Fibroblast of lung (primary cell): ENCODE measurements at places on chromosomes 1 and 21.
A peak's percentile ranks its signal among the peaks of the same experiment; 100 is the strongest.

DNA sequence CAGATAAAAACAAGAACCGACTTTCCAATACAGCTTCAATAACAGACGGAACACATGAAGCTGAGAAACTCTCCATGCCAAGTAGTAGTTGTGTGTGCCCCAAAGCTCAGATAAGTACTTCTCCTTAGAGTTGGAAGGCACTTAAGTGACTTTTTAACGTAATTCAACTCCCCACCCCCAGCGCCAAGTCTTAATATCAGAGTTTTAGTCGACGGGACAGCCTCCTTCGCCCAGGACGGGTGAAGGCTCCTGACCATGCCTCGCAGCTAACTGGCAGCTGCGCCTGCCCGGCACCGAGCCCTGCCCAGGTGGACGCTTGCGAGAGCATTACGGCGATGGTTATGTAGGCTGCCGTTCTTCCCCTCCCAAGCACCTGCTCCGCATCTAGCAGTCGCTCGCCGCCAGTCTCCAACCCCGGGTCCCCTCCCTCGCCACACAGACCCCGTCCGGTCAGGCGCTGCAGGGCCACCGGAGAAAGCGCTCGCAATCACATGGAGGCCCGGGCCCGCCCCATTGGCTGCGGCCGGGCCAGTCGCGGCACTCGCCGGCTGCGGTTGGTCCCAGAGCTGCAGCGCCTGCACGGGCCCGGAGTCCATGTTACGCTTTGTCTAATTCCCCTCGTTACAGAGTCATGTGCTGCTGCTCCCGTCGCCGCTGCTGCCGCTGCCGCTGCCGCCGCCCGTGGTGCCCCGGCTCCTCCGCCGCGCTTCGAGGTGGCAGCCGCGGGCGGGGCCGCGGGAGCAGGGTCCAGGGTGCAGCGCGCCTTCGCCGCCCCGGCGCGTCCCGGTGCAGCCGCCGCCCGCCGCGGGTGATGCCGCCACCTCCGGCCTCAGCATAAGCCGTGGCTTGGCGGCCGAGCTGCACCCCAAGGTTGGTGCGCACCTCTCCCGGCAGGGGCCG lies at the start of gene LRRC8D:
TSS of gene LRRC8D (plus strand) at position 611 of the 900 bp plus-strand sequence. CDS start 112,037 bp downstream, outside the sequence.
- peak; percentile 79 for DNase-seq

DNA sequence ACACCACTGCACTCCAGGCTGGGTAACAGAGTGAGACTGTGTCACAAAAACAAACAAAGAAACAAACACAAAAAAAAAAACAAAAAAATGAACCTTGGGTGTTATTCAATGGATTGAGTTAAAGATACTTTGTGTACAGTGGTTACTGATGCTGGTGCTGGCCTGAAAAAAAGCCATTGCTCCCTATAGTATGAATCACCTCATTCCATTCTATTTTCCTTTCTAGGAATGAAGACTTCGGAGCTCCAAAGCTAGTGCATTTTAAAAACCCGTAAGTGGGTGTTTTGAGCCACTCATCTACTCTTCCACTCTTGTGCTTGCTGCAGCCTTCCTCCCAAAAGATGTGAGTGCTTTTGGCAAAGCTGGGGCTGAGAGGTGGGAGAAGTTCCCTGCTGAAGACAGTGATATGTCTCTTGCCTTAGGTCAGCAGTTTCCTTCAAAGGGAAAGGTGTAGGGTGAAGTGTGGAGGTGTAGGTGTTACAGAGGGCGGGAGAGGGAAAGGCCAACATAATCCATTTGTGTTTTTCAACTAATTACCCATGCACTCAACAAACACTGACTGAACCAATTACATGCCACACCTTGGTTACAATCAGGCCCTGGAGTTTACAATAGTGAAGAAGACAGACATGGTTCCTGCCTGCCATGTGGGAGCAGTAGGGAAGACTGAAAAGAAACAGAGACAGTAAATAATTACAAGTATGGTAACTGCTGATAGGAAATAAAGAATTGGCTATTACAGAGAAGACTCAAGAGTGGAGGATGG lies 55.0 kb upstream of the SERBP1 start:
- no peak for DNase-seq

DNA sequence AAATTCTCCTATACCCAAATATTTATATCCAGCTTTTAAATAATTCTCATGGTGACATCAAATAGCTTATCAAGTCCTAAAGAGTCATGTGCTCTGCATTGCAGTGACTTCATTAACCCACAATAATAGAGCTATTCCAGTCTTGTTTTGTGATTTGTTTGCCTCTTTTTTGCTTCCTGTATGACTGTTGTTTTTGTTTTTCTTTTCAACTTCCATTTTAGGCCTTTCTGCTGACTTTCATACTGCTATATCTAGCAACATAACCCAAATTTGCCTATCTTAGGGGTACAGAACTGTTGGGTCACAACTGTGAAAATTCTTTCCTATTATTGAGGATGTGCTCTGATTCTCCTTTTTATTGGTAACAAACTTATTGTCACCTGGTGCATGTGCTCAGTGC lies 30.3 kb downstream of the SPATA17 start:
- DNase-seq: no peak

- no peak for DNase-seq
These were observed 235.3 kb upstream of the ESRRG start for GRCh38 chr1:216958569-216958968.

DNA sequence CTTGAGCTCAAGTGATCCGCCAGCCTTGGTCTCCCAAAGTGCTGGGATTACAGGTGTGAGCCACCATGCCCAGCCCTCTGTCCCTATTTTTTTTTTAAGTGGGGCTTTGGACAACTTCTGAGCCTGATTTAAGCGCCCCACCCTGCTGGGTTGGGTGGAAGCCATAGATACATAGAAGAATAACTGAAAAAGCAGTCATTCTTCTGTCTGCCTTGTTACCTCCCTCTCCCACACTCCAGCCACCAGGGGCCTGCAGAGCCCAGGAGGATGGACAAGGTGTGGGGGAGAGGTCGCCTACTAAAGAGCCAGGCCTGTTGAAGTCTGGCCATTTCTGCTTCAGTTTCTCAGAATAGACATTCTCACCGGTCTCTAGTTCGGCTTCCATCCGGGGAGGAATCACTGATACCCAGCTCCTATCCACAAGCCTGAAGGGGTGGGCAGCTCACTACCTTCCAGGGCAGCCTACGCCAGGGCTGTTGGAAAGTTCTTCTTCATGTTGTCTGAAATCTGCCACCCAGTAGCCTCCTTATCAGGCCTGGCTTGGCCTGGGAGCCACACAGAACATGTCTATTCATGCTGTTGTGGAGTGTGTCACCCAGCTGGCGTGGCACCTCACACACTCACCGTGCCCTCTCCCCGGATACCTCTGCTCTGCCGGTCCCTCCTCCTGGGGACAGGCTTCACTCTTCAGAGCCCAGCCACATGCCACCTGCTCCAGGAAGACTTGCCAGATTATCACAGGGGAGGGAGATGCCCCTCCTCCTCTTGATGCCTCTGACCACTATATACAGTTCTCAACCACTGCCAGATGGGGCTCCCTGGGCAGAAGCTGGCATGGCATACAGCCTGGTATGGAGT lies 27.7 kb downstream of the KNCN start:
- DNase-seq: no peak

DNA sequence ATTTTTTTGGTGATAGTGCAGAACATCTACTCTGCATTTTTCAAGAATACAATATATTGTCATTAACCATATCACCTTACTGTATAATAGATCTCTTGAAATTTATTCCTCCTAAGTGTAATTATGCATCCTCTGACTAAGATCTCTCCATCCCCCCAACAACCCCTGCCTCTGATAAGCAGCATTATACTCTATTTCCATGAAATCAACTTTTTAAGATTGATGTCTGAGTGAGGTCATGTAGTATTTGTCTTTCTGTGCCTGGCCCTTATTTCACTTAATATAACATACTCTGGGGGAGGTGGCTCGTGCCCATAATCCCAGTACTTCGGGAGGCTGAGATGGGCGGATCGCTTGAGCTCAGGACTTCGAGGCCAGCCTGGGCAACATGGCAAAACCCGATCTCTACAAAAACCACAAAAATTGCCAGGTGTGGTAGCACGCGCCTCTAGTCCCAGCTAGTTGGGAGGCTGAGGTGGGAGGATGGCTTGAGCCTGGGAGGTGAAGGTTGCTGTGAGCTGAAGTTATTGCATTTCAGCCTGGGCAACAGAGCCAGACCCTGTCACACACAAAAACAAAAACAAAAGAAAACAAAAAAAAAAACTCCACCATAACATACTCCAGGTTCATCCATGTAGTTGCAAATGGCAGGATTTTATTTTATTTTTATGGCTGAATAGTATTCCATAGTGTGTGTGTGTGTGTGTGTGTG lies 5.7 kb downstream of the ACOT11 start:
- DNase-seq: no peak

- DNase-seq: no peak
These were observed 45.2 kb downstream of the COQ8A start for GRCh38 chr1:226985239-226985838.

GRCh38 chr1:33272509-33272908 lies 16.2 kb downstream of the ZNF362 start:
- no peak for DNase-seq

DNA sequence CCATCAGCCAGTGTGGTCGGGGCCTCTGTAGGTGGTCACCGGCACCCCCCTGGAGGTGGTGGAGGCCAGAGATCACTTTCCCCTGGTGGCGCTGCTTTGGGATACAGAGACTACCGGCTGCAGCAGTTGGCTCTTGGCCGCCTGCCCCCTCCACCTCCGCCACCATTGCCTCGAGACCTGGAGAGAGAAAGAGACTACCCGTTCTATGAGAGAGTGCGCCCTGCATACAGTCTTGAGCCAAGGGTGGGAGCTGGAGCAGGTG lies 961 bp downstream of the RBM15 start:
- DNase-seq: no peak

DNA sequence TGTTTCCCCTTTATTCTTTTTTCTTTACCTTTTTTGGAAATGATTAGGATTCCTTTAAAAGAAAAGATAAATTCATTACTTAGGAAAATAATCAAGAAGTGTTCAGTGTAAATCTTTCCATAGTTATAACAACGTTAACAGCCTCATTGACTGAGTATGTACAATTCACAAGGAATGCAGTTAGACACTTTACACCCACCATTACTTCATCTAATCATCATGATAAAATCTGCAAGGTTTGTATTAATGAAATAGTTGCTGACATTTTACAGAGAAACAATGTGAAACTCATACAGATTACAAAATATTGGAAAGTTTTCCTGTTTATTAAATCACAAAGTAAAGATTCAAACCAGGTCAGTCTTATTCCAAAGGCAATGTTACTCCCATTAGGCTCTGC lies 59.3 kb upstream of the NEGR1 start:
- DNase-seq: no peak

- DNase-seq: no peak
These were observed 304.8 kb downstream of the PTPRC start for GRCh38 chr1:198943484-198944187.

- DNase-seq: no peak
These were observed 106.3 kb upstream of the LBR start for GRCh38 chr1:225534135-225534534.

- DNase-seq: no peak
These were observed 8.7 kb downstream of the FAM3B start for GRCh38 chr21:41325138-41325912.

DNA sequence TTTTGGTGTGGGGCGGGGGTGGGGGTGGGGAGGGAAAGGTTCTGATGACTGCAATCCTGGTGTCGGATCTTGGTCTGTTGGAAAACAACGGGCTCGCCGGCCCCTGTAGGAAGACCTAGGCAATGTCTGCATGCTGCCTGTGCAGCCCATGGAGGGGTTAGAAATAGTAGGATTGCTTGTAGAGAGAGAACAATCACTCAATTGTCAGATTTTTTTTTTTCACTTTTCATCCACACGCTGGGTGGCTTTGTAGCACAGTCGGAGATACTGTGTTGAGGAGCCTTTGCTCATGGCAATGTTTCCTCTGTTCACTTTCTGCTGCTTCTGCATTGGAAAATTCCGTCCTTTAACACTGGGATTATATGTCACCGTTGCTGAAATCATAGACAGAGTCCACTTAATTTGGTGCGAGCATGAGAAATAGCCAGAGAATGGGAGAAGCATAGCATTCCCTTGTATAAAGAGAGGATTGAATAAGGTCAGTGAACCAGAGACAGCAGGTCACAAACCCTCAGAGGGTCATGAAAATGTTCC lies 107.5 kb downstream of the MRPS6 start:
- no peak for DNase-seq

DNA sequence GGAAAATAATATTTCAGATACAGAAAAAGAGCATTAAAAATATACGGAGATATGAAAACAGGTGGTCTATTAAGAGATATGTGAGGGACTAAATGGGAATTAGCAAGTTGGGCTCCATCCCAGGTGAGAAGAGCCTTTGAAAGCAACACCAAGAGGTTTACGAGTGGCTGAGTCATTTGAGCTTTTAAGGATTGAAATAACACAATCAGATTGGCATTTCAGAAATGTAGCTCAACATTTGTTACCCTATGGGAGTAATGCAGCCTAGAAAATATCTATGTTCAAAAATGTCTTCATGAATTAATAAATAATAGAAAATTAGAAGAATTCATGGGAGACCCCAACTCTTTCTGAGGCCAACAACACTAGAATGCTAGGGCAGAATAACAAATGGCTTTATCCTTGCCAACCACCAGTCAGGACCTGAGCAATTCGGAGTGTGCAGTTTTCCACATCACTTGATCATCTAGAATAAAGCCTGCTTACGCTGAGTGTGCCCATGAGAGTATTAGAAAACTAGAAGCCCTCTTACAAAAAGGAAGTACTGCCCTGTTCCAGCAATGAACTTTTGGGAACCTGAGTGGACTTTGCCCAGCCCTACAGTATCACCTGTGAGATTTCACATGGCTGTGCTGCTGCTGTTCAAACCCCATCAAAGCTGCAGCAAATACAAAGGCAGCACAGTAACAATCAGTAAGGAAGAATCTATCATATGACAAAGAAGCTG lies 538.0 kb upstream of the CAMK1G start:
- DNase-seq: peak; percentile 67

- no peak for DNase-seq
These were observed 6.4 kb upstream of the TNNI1 start for GRCh38 chr1:201427963-201428362.

GRCh38 chr1:116528329-116529083 lies 42.3 kb downstream of the CD58 start:
- no peak for DNase-seq

DNA sequence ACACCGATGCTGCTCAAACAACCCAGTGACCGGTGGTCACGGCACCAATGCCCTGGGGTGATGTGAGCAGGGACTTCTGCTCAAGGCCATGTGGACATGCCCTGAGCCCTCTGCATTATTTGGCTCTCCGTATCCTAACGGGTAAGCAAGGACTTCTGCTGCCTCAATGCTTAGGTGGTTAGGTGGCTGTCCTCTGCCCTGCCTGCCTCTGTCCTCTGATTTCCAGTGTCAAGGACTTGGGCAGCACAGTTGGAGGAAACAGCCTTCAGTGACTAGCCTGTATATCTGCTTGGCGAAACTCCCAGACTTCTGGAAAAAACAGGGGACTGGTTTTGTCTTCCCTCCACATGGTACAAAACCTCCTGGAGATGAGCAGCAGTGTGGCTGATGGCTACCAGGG lies 34.5 kb downstream of the DNAJC11 start:
- no peak for DNase-seq
